Right lung (tissue), 10 donors: ENCODE measurements at places on chromosomes 1 and 21. TPM values are rescaled to one million over a fixed set of nuclear protein-coding genes. Genes with fewer than 3 reads are reported as not detected.

DNA sequence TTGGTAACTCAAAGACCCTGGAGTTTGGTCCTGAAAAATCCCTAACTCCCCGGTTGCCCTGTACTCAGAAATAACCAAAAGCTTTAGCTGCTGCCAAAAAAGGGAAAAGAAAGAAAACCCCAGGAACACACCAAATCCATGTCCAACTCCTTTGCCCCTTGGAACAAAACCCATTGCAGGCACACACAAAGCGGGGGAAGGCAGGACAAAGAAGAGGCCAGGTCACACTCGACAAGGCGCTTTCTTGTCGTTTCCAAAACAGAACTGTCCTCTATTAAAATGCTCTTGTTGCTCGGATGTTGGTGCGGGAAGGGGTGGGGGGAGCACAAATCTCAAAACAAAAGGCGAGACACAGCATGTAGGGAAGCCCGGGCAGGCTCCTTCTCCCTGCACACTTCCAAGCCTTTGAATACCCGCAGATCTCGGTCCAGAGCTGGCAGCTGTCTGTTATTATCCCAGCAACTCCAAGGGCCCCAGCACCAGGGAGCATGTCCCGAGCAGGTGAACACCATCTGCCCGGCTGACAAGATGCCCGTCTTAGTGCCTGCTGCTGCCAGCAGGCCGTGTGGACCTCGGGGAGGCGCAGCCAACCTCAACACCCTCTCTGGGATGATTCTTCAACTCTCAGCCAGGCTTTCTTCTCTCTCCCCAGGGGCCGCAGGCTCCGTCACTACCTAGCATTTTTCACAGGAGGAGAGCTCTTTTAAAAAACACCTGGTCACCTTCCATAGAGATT lies 96.4 kb downstream of the SSBP3 start:
- DNase-seq: no peak

GRCh38 chr21:25960402-25960801 lies 210.2 kb downstream of the APP start:
- no peak for DNase-seq

ZNF697 gene
- 25.2 TPM for polyA plus RNA-seq

A3GALT2 gene
- polyA plus RNA-seq: not detected

- DNase-seq: no peak
Measured at GRCh38 chr21:33168886-33169285, 60.9 kb upstream of the IFNAR2 start.

GRCh38 chr1:224880593-224881307 lies 48.7 kb upstream of the DNAH14 start:
- no peak for DNase-seq

ALPL gene
- polyA plus RNA-seq: 1.7 TPM

- peak; percentile 32 for DNase-seq
Measured at GRCh38 chr1:218557731-218558130, 212.6 kb downstream of the TGFB2 start.

DNA sequence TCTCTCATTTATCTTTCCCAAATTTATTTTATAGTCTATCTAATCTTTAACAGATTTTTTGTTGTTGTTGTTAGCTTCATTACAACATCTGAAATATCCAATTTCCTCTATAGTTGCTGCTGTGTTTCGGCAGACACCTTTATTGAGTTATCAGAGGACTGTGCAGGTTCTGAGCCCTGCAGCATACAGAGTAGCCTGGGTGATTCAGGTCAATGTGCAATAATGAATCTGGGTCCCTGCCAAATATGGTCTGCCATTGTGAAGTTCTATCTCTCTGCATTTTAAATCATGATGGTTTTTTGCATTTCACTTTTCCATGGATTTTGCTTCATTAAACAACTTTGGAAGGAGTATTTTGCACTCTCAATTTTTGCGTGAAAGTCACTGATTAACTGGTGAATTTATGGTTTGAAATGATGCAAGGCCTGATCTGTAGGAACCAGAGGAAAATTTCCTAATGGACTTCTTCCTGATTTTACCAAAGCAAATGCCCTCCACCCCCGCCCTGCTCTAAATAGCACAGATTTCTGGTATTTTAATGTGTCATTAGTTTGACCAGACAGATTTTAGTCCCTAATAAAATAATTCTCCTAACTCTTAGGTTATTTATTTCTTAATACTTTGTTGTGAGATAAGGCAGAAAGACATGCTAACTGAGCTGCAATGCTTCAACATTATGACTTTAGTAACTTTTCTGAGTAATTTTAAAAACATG lies 402.3 kb downstream of the PTBP2 start:
- DNase-seq: no peak

DNA sequence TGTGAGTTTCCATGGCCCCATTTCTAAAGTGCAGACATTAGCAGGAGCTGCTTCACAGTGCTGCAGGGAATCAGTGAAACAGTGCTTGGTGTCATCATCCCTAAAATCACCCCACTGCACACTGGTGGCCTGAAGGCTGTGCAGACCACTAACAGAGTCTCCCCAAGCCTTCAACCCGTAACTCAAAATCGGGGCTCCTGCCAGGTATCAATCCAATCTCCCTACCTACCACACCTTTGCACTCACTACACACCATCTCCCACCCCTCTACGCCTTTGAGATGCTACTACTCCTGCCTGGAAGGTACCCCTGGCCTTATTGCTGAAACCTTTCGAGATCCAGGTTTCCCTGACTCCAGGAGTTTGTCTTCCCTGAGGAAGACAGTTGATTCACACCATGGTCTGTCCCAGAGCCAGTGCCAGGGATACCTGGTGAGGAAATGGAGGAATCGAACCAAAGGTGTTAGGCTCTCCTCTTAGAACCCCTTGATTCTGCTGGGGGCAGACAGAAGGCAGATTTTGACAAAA lies 25.5 kb downstream of the SLC2A1 start:
- DNase-seq: no peak

GRCh38 chr1:94044290-94044790 lies 76.6 kb downstream of the ABCA4 start:
- no peak for DNase-seq

AIRE gene
- polyA plus RNA-seq: 0.06 TPM

DNA sequence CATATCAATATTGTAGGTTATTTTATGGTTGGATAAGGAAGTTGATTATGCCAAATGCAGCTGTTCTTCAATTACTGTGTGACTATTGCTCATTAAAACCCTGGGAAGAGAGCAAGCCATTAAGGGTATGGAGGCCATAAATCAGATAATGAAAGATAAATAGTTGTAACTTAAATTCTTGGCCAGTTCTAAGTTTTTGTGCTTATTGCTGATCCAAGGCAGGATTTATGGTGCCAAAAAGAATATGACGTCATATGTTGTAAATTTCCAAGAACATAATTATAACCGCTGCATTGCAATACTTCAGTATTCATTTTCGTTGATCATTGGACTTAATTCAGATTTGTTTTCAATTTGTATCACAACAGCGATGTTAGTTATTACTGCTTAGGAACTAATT lies 211.6 kb downstream of the LRRC40 start:
- DNase-seq: peak; percentile 81

DNA sequence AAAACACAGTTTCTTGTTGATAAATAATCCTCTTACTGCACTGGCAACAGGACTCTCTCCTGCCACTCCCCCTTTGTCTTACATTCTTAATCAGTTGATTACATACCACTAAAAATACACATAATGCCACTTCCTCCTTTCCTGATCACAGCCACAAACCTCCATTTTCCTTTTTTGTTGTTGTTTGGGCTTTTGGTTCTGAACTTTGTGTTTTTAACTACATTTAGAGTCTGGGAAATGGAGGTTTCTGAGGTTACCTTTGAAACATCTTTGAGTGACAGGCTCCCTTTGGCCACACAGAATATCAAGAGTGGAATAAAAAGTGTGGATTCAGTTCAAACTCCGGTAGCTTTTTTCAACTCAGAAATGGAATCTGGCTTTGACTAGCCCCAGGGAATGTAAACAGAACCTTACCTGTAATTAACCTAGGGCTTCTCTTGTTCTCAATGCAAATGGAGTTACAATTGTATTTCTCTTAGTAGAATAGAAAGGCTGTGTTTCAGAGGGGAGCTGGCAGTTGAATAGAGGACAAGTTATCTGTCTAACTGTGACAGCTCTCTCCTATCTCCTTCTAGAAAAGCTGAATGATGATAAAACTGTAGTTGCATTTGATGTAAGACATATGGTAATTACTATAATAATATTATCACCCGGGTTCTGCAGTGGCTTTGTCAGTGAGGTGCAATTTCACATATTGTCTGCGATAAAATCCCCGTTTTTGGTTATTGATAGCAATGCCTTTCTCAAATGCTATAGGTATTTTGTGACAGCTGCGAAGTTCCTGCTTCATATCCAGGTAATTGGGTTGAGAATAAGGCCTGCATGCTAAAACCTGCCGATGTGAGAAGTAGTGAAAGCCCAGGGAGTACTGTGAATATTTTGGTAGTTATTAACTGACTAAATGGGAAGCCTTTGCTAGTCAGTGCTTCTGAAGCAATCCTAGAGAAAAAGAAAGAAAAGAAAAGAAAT lies 66.9 kb downstream of the ST6GALNAC5 start:
- no peak for DNase-seq

COL8A2 gene
- 1.2 TPM for polyA plus RNA-seq

DNA sequence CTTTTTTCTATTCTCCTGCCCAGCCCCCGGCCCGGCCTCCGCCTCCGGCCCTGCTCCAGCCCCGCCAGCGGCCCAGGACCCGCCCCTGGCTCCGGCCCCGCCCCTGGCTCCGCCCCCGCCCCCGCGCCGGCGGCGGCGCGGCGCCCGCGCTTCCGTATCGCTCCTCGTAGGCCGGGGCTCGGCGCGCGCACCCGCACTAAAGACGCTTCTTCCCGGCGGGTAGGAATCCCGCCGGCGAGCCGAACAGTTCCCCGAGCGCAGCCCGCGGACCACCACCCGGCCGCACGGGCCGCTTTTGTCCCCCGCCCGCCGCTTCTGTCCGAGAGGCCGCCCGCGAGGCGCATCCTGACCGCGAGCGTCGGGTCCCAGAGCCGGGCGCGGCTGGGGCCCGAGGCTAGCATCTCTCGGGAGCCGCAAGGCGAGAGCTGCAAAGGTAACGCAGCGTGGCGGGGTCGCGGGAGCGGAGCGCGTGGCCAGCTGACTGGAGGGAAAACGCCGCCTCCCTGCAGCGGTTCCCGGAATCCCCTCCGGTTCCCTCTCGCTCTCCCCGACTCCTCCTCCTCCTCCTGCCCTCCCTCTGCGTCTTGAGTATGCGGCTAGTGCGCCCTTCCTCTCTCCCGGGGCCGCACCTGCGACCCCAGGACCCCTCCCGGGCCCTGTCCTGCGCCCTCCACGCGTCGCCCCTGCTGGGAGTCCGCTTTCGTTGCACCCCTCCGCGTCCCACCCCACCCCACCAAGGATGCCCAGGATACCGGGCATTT lies at the start of gene IFNAR2:
IFNAR2 (plus strand) TSS at position 155 of the 761 bp plus-strand sequence. CDS start 11,985 bp downstream, outside the sequence.
- DNase-seq: peak; percentile 59

RGL1 gene
- polyA plus RNA-seq: 41.1 TPM

FCRL4 gene
- not detected for polyA plus RNA-seq

GRCh38 chr21:42118901-42119300 lies 47.8 kb downstream of the UMODL1 start:
- no peak for DNase-seq

DNA sequence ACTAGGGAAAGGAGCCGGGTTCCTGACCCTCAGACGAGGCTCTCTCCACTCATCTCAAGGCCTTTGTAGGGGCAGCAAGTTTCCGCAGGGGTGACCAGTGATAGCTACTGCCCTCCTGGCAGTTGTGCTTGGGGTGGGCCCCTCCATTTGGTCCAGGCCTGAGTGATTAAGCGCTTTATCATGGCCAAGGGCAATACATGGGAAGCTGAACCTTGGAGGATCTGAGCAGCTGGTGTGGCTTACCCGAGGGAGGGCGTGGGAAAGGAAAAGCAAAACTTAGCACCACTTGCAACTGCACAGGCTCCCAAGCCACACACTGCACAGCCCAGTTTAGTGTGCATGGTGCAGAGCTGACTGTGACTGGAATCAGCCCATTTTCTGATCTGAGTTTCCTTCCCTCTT lies 47.8 kb downstream of the GADD45A start:
- DNase-seq: no peak

DNA sequence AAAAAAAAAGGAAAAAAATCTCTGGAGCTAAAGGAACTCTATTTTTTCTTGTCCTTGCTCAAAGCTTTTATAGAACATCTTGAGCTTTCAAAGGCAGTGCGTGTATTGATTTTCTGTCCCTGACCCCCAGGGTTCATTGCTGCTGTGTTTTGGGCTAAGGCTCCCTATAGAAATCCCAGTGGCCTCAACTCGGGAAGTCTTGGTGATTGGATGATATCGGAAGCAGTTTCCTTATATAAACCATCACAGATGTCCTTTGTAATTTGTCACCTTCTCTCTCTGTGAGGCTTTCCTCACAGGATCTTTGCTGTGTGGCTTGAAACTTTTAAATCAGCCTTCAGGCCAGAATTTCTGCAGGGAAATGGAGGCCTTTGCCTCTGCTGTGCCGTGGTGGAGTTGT lies 397.7 kb downstream of the RPS6KC1 start:
- peak; percentile 18 for DNase-seq

OR6K3 gene
- polyA plus RNA-seq: 0.09 TPM

DNA sequence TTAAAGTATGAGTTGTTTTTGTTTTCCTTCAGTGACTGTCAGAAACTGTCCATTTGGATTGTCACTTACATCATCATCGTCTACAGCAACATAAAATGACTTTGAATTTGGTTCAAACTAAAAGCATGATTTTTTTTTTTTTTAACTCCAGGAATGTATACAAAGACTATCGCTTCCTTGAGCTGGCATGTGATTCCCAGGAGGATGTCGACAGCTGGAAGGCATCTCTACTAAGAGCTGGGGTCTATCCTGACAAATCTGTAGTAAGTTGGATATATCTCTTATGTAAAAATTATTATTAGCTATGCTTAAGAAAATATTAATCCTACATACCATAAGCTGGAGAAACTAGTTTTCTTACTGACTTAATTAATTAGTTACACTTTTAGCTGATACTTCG lies 111.9 kb upstream of the C1orf105 start:
- no peak for DNase-seq

NR5A2 gene
- 8.9 TPM for polyA plus RNA-seq

DNA sequence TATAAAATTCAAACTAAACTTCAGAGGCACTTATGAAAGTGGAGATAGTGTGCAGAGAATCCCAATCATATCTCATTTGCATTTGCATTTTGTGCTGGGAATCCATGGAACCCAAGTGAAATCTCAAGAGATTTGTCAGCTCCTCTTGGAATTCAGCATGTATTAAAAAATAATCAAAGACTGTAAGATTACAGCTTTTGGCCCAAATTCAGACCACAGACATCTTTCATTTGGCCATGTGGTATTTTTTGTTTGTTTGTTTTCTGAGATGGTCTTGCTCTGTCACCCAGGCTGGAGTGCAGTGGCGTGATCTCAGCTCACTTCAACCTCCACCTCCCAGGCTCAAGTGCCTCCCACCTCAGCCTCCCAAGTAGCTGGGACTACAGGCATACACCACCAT lies 3.8 kb upstream of the CACYBP start:
- DNase-seq: no peak

SLC5A3 gene
- 17.8 TPM for polyA plus RNA-seq

DNA sequence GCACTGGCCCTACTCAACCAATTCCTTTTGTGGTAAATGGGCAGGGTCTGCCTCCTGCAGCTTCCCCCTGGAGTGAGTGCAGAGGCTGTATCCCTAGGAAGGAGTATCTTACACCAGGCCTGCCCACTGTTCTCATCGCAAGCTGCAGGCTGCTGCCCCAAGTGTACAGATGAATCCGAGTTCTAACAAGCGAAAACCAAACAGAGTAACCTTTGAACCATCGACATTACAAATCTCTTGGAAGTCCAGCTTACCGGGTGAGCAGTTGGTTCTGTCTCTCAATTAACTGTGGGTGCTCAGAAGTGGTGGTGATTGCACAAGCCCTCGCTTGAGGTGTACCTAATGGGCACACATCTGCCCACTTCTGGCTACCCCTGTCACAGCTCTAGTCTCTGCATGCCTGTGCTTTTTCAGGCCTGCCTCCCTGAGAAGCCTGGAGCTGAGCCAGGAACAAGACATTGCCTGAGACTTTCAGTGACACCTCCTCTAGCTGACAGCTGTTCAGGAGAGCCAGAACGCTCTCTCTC lies 22.7 kb downstream of the INAVA start:
- DNase-seq: no peak

DIPK1A gene
- 13.9 TPM for polyA plus RNA-seq
